T-helper 22 cell (primary cell): ENCODE measurements at places on chromosomes 5 and 9.

GRCh38 chr5:8981016-8981415 lies 564.9 kb downstream of the SEMA5A start:
- DNase-seq, result no peak

DNA sequence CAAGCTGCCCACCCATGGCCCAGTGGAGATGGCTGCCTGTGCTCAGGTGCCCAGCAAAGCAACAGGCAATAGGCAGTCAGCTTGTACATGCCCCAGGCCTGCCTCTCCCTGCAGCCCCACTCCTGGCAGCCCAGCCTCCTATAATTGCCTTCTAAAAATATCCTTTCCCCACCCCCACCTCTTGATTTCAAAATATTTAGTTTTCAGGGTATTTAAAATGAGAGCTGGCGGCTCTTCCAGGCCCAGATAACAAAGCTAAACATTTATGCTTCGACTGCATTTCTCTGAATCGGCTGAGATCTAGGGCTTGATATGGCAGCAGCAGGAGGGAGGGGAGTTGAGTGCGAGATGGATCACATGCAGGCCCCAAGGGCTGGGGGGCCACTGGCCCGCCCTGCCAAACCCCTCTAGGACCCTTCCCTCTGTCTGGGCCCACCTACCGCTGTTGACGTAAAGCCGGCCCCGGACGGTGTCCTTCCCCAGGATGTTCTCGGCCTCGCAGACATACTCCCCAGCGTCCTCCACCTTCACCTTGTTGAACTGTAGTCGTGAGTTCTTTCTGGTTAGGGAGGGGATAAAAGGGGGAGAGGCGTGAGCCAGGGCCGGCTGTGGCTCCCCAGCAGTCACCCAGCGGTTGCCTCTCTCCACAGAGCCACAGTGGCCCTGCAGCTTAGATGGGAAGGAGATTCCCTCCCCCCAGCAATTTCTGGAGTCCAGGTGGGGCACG lies 85.0 kb downstream of the PSD2 start:
- DNase-seq, result no peak

DNA sequence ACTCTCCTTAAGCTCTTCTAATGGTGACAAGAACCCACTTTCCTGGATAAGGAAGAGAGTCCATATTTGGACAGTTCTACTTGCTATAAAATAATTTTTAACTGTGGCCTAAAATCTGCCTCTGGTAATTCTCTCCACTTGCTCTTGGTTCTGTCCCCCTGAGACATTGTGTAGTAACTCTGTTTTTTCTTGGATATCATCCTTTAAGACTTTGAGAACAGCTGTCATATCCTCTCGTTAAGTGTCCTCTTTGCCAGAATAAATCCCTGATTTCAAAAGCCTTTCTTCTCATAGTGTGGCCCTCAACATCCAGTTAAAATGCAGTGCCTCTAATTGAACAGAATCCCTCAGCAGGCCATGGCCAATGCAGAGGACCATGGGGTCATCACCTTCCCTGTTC lies 101.5 kb downstream of the ARHGEF28 start:
- no peak for DNase-seq

DNA sequence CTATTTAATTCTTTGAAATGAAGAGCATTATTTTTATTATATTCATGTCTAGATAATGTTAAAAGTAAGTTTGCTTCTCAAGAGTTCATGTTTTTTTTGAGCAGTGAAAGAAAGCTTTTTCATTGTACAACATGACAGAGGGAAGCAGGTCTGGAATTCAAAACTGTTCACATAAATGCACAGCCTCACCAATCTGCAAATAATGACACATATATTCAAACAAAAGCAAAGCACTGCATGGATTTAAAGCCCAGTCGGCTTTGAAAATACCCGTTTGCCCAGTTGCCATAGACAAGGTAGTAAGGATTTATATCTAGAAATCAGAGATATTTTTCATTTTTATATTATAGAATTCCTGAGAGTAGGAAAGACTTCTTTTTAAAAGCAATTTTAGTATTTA lies 201.8 kb downstream of the CD180 start:
- DNase-seq, result no peak

DNA sequence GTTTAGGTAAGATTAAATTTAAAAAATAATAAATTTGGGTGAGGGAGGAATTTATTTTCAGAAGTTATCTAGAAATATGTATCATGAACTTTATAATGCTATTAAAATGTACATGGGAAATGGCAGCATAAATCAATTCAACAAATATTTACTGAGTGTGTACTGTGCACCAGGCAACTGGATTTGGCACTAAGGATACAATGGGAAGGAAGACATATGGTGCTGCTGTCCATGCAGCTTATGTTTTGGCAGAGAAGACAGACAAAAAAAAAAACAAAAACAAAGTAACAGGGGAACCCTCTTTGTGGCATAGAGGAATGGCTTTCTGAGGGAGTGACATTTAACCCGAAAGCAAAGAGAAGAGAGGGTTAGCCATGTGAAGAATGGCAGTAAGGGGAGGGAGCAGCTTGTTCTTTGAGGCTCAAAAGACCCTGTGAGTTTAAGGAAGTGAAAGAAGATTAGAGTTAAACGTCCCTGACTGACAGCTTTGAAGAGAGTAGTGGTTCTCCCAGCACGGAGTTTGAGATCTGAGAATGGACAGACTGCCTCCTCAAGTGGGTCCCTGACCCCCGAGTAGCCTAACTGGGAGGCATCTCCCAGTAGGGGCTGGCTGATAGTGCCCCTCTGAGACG lies 23.9 kb downstream of the CNTRL start:
- DNase-seq, result no peak
